ENCODE measurements at places on chromosomes 16 and 17. TPM values are rescaled to one million over a fixed set of nuclear protein-coding genes. Genes with fewer than 3 reads are reported as not detected.

G6PC1 gene
- total RNA-seq: not detected

ATXN1L gene
- 14.3 TPM for total RNA-seq

PRSS27 gene
- 0.30 TPM for total RNA-seq

KRT39 gene
- not detected for total RNA-seq
